Left cardiac atrium (tissue), 4 donors: ENCODE measurements at places on chromosomes 2 and 18.

DNA sequence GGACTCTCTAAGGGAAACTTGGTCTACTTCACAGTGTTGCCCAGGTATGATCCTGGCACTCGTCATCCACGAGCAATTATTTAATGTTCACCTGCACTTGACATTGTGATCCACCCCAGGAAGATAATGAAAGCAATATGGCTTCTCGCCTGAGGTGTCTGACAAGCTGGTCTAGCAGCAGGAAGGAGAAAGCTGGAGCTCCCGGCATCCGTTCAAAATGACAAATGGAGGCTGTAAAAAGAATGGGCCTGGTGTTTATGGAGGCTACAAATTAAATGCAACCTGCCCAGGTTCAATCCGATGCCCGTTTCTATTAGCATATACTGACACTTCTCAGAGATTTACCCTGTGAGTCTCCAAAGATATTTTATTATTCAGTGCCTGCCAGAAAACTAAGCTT, 317.6 kb downstream of the CTNNA2 start:
- no peak for DNase-seq

DNA sequence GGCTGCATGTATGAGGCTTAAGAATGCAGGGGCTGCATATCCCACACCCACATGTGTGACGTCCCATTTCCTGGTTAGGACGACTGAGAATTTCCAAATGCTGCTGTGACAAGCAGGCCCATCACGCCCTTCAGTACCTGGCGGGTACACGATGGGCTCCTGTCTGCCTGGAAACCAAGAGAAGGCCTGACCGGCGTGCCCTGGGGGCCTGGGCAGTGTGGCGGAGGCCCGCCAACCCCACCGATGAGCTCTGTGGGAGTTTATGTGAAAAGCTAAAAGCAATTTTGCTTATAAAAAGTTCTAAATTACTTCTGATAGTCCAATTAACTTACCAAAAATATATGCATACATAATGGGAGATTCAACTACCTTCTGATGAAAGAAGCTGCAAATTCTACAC, 837.3 kb downstream of the GALR1 start:
- DNase-seq = no peak

DNA sequence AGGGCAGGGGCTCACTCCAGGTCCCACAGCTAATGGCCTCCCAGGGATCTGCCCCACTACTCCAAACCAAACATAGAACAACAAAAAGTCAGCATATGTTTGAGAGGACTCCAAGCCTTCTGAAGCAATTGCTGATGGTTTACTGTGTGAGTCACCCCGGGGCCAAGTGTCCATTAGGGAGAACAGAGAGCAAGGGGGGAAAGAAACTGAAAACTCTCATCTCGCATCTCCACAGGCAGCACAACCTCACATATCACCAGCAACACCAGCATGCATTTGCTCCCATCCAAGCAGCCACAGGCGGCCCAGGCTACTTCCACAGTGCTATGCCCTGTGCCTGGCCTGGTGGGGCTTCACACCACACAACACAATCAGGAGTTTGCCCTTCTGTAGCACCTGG, 39.1 kb downstream of the CYRIA start:
- no peak for DNase-seq

- DNase-seq = no peak
These were observed 177.0 kb downstream of the LDLRAD4 start for GRCh38 chr18:13395577-13395976.

DNA sequence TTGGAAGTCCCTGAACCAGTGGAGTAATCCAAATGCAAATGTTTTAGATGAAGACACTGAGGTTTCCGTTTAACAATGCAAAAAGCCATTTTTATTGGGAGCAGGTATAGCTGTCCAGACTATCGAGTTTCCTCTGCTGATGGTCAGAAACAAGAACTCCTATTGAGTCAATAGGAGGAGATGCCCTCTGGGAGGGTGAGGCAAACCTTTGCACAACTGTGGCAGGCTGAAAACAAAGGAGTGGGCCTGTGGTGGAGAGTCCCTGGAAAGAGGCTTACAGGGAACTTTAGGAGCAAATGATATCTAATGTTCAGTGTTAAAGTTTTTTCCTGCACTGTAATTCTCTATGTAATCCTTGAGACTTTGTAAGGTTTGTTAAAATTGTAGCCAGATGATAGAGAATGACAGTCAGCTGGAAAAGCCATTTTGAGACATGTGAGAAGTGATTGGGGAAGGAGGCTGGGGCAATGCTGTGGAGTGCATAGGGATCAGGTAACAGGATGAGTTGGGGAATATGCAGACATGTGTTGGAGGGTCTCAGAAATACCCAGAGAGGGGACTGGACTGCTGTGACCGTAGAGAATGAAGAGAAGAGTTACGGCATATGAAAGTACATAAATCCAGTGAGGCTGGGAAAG, 15.1 kb upstream of the EML4 start:
- DNase-seq = no peak

DNA sequence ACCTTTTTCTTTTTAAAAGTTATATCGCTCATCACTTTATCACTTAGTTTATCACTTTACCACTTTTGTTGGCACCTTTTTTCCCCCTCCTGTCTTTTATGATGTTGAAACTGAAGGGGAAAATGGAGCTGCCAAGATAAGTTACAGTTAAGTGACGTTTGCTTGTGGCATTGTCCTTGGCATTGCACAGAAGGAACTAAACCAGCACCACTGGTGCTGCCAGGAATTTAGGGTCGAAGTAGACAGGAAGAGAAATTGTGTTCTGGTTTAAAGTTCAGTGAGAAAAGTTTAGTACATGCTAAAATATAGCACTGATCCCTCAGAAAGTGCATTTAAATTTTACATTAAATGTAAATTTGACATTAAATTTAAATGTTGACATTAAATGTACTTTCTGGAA, 49.9 kb downstream of the MYO1B start:
- no peak for DNase-seq

DNA sequence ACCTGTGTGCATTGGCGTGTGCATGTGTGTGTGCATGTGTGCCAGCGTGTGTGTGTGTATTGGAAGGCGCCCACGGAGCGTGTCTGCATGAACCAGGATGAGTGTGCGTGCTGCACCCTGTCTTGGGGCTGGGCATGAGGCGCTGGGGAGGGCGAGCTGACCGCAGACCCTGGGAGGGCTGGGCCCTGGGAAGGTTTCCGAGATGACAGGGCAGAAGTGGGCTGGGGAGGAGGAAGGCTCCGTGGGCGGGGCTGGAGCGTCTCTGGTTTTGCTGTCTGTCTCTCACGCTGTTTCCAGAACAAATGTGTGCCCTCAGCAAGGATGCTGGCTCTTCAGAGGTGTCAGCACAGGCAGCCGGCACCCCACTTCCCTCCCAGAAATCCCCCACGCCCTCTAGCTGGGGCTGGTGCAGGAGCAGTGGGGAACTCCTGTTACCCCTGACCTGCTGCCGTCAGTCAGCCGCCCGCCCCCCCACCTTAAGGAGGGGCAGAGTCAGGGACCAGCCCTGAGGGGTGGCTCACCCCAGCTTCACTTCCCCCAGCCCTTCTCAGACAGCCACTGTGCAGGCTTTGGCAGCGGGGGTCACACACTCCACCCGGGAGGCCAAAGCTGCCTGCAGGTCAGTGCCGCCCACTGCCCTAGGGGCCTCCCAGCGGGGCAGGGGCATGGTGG, at the start of gene GPR35:
TSS of gene GPR35 (plus strand) at position 531 of the 672 bp plus-strand sequence. CDS start 4,473 bp downstream, outside the sequence.
- DNase-seq = peak; percentile 48

- DNase-seq = no peak
These were observed 60.0 kb upstream of the PXDN start for GRCh38 chr2:1804351-1804771.

GRCh38 chr18:48802543-48803290, 148.0 kb downstream of the SMAD7 start:
- peak; percentile 24 for DNase-seq

- DNase-seq = no peak
These were observed 176.3 kb upstream of the NABP1 start for GRCh38 chr2:191501561-191502168.

GRCh38 chr2:142058149-142058548, 72.7 kb downstream of the LRP1B start:
- no peak for DNase-seq

DNA sequence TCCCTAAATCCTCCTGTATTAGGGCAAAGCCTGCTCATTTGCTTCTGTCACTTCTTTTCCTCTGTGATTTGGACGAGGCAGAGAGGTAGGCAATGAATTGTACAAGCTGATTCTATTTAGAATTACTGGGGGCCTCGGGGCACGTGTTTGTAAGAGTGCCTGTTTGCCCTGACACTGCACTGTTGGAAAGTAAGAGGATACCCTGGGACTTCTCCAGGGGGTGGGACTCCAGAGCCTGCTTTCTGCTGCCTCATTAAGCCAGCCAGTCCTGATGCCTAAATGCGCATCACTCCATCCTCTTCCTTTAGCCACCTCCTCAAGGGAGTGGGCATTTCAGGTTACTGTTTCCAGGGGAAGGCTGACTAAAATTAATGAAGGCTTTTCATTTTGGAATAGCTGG, 134.3 kb downstream of the TDRD15 start:
- DNase-seq = no peak

GRCh38 chr2:62199392-62200125, 3.6 kb downstream of the B3GNT2 start:
- DNase-seq = no peak

GRCh38 chr2:174281736-174282135, 33.4 kb upstream of the OLA1 start:
- no peak for DNase-seq

- no peak for DNase-seq
These were observed 280.7 kb upstream of the VWC2L start for GRCh38 chr2:214130114-214130513.

- no peak for DNase-seq
These were observed 210.1 kb downstream of the WDR7 start for GRCh38 chr18:56861244-56861643.

- no peak for DNase-seq
These were observed 263.4 kb downstream of the PTPRM start for GRCh38 chr18:7830468-7830867.

- DNase-seq = no peak
These were observed 69.8 kb downstream of the CERS6 start for GRCh38 chr2:168525716-168526446.

GRCh38 chr2:216426938-216427337, 14.7 kb downstream of the SMARCAL1 start:
- DNase-seq = no peak

- DNase-seq = no peak
These were observed 109.2 kb downstream of the MAP4K4 start for GRCh38 chr2:101806701-101807100.

DNA sequence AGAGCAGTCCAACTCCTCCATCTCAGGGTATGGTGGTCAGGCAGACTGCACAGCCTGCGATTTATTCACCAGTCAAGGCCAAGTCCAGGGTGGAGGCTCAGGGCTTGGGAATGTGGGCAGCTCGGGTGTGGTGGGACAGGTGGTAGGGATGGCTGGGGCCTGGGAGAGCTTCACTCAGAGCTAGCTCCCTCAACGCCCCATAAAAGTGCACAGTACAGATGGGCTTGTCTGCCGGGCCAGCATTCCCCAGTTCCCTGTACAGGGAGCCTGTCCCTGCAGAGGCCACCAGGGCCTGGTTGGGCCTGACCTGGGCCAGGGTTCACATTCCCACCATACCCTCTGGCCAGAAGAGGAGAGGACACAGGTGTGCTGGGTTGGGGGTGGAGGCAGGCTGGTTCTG, 49.2 kb upstream of the OTOS start:
- DNase-seq = no peak

DNA sequence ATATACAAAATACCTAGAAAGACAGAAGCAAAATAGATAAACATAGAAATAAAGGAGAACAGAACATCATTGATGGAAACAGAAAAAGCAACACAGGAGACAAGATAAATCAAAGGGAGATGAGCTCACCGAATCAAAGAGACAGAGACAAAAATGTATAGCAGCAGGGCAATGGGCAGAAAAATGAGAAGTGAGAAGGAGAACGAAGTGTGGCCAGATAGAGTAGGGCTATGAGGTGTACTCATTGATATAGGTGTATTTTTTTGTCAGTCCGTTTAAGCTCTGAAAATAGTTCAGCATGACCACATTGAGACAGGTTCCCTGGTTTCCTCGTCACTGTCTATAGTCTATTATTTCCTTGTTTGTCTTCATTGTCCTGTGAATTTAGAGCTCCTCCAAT, 55.1 kb downstream of the SP100 start:
- no peak for DNase-seq

DNA sequence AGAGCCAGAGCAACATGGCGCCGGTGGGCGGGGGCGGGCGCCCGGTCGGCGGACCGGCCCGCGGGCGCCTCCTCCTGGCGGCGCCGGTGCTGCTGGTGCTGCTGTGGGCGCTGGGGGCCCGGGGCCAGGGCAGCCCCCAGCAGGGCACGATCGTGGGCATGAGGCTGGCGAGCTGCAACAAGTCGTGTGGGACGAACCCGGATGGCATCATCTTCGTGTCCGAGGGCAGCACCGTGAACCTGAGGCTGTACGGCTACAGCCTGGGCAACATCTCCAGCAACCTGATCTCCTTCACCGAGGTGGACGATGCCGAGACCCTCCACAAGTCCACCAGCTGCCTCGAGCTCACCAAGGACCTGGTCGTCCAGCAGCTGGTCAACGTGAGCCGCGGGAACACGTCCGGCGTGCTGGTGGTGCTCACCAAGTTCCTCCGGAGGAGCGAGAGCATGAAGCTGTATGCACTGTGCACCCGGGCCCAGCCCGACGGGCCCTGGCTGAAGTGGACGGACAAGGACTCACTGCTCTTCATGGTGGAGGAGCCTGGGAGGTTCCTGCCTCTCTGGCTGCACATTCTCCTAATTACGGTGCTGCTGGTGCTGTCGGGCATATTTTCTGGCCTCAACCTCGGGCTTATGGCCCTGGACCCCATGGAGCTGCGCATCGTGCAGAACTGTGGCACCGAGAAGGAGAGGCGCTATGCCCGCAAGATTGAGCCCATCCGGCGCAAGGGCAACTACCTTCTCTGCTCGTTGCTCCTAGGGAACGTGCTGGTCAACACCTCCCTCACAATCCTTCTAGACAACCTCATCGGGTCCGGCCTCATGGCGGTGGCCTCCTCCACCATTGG, 507 bp downstream of the CNNM4 start:
- DNase-seq = peak; percentile 51

DNA sequence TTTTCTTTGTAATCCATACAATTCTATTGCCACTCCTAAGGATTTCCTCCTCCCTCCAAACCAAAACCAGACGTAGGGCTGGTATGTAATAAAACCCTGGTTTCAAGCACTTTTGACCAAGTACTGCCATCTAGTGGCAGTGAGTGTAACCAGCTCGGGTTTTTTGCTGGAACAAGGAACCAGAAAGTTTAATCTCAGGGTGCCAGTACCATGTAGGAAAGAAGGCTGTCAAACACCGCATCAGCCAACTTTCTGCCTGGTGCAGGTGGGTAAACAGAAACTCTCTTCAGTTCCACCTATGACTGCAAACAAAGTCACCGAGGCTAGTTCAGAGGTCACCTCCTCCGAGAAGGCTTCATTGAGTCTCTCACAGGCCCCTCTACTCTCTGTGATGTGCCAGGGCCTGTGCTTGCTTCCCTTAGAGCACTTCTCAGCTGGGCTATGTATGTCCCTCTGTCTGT, 10.2 kb upstream of the THNSL2 start:
- DNase-seq = no peak

GRCh38 chr2:61328707-61329251, 142.1 kb downstream of the USP34 start:
- no peak for DNase-seq

GRCh38 chr18:78998371-78999071, 18.9 kb downstream of the SALL3 start:
- DNase-seq = no peak
